ENCODE measurements at places on chromosomes 1 and 21. TPM values are rescaled to one million over a fixed set of nuclear protein-coding genes. Genes with fewer than 3 reads are reported as not detected.

GRCh38 chr1:3668585-3669300 is 16.4 kb downstream of the TP73 start:
- H3K4me1 ChIP-seq = peaks cover 59% of the 10 kb centered on the region
- H3K4me3 ChIP-seq = peak overlapping the region; percentile 30
- H3K36me3 ChIP-seq = no peaks in the 10 kb centered on the region
- DNase-seq = peak; percentile 73

GRCh38 chr1:72704841-72705477 is 422.6 kb upstream of the NEGR1 start:
- H3K27me3 ChIP-seq = no peaks in the 10 kb centered on the region
- no peak for DNase-seq
- H3K27ac ChIP-seq = no peak overlapping the region
- no peaks in the 10 kb centered on the region for H3K4me1 ChIP-seq

DNA sequence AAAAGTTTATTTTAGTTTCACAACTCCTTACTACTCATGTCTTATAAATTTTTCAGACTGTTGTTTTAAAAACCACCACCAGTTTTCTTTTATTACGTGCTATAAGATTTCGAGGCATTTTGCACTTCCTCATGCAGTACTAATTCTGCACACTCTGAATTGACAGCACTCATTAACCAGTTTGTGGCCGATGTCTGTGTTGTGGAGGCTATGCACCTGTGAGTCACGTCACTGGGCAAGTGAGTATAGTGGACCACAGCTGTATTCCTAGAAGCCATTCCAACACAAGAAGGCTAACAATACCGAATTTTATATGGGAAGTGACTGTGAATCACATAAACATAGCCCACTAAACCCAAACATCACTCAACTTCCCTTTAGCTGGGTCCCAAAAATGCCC is 21.0 kb upstream of the SPATA6 start:
- H3K4me3 ChIP-seq = no peak overlapping the region
- H3K36me3 ChIP-seq = no peaks in the 10 kb centered on the region
- no peaks in the 10 kb centered on the region for H3K4me1 ChIP-seq
- H3K27me3 ChIP-seq = no peaks in the 10 kb centered on the region
- no peak for DNase-seq

DNA sequence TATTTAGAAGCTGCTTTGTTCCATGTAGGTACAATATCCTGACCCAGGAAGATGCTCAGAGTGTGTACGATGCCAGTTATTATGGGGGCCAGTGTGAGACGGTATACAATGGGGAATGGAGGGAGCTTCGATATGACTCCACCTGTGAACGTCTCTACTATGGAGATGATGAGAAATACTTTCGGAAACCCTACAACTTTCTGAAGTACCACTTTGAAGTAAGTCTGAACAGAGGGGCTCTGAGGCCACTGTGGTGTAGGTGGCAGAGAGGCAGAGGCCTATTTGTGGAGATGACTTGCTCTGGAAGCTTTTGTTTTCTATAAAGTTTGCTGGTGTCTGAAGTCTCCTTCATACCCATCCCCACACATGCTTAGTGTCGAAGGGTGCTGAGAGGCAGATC is 26.8 kb downstream of the C8A start:
- DNase-seq = no peak
- no peaks in the 10 kb centered on the region for H3K36me3 ChIP-seq
- no peak overlapping the region for H3K27ac ChIP-seq
- no peak overlapping the region for H3K4me3 ChIP-seq
- H3K4me1 ChIP-seq = no peaks in the 10 kb centered on the region

- no peak overlapping the region for H3K4me3 ChIP-seq
- DNase-seq = no peak
- no peak overlapping the region for H3K27ac ChIP-seq
- H3K27me3 ChIP-seq = no peaks in the 10 kb centered on the region
- no peaks in the 10 kb centered on the region for H3K36me3 ChIP-seq
- H3K4me1 ChIP-seq = no peaks in the 10 kb centered on the region
Observed at GRCh38 chr1:82950606-82951200, 1048.2 kb downstream of the TTLL7 start.

- no peak for DNase-seq
- H3K27ac ChIP-seq = no peak overlapping the region
- no peaks in the 10 kb centered on the region for H3K27me3 ChIP-seq
- no peaks in the 10 kb centered on the region for H3K36me3 ChIP-seq
Observed at GRCh38 chr1:1051127-1051810, 22.8 kb downstream of the RNF223 start.

DNA sequence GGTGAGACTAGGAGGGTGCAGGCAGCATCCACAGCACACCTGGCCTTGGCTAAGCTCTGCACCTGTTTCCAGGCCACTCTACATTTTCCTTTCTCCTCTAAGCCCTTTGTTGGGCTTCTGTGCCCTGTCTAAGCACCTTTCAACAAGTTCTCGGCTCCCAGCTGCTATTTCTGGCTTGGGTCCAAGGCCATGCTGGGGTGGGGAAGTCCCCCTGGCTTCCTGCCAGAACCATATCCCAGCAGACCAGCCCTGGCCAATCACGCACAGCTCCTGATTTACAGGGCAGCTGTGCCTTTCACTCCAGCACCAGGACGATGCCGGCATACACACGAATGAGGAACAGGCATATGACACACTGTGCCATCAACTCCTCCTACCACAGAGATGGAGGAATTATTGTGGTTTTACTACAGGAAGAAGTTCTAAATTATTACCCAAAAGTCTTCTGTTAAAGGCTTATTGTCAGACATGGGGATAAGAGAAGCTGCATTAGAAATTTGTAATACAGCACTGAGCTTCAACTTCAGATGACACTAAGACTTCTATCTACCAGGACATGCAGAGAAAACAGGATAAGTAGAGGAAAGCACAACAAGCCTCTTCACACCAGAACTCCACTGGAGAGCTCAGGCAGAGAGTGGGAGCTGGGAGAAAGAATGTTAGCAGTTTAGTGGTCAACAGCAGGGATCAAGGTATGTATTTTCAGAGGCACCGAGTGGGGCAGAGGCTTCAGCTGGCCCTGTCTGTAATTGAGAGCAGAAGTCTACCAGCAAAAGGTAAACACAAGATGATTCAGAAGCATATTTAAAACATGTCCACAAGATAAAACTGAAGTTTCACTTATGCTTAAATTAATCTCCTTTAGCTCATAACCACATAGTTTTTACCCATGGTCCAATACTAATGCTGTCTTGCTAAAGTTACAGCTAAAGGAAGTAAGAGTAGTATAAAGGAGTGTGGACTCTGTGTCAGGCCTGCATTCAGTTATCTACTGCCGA is 37.4 kb downstream of the TRIT1 start:
- H3K27ac ChIP-seq = peak overlapping the region; percentile 75
- no peaks in the 10 kb centered on the region for H3K27me3 ChIP-seq
- no peak overlapping the region for H3K4me3 ChIP-seq
- peaks cover 59% of the 10 kb centered on the region for H3K4me1 ChIP-seq
- H3K36me3 ChIP-seq = peaks cover 31% of the 10 kb centered on the region

- no peaks in the 10 kb centered on the region for H3K4me1 ChIP-seq
- no peak overlapping the region for H3K27ac ChIP-seq
- H3K27me3 ChIP-seq = no peaks in the 10 kb centered on the region
- no peak for DNase-seq
Observed at GRCh38 chr21:46151989-46152926, 3.1 kb downstream of the FTCD start.

DNA sequence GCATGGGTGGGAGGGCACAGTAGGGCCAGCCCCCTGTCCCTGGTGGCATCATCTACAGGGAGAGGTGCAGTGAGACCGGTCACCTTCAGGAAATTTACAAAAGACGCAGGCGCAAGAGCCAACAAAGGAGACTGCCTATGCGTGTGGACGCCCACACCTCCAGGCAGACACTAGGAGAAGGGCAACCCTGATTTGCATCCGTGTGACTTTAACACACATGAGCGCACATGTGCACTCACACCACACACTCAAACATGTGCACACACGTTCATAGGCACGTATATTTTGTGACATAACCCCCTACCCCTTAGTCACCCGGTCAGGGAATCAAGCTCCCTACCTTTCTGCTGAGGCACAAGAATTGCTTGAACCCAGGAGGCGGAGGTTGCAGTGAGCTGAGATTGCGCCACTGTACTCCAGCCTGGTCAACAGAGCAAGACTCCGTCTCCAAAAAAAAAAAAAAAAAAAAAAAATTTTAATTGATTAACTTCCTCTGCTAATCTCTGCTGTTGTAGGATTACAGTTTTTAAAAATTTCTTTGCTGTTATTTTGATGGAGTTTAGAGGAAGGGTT is 84.7 kb upstream of the SLC25A33 start:
- DNase-seq = no peak
- no peaks in the 10 kb centered on the region for H3K27me3 ChIP-seq
- no peak overlapping the region for H3K27ac ChIP-seq
- H3K4me1 ChIP-seq = no peaks in the 10 kb centered on the region

- DNase-seq = no peak
- H3K4me1 ChIP-seq = no peaks in the 10 kb centered on the region
- H3K36me3 ChIP-seq = no peaks in the 10 kb centered on the region
- no peaks in the 10 kb centered on the region for H3K27me3 ChIP-seq
Observed at GRCh38 chr1:105516068-105516467, 1540.4 kb upstream of the PRMT6 start.

GRCh38 chr1:45623972-45624371 is at the start of gene CCDC17:
Gene CCDC17, minus strand, starts transcription at chr1:45624054. Its CDS starts 145 bp downstream, at chr1:45623909.
- peak within 1 kb of the TSS; percentile 14 for H3K27ac ChIP-seq
- no peaks in the 10 kb centered on the region for H3K4me1 ChIP-seq

DNA sequence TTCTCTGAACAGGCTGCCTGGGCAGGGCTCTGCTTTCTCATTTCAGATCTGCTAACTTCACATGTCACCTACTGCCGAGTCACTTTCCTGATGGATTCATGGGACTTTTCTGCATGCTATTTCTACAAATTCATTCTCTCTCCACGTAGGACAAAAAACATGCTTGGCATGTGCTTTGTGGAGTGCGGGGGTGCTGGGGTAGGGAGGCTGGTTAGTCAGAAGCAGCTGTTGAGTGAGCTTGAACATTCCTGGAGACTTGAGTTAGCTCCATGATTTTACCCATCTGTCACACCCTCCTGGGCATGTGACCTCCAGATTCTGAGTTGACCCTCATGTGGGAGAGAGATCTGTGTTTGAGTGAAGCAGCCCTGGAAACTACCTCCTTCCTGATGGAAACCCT is 71.4 kb downstream of the UCK2 start:
- no peak overlapping the region for H3K4me3 ChIP-seq
- no peak for DNase-seq
- H3K36me3 ChIP-seq = peaks cover 93% of the 10 kb centered on the region
- no peak overlapping the region for H3K27ac ChIP-seq
- H3K4me1 ChIP-seq = no peaks in the 10 kb centered on the region

DNA sequence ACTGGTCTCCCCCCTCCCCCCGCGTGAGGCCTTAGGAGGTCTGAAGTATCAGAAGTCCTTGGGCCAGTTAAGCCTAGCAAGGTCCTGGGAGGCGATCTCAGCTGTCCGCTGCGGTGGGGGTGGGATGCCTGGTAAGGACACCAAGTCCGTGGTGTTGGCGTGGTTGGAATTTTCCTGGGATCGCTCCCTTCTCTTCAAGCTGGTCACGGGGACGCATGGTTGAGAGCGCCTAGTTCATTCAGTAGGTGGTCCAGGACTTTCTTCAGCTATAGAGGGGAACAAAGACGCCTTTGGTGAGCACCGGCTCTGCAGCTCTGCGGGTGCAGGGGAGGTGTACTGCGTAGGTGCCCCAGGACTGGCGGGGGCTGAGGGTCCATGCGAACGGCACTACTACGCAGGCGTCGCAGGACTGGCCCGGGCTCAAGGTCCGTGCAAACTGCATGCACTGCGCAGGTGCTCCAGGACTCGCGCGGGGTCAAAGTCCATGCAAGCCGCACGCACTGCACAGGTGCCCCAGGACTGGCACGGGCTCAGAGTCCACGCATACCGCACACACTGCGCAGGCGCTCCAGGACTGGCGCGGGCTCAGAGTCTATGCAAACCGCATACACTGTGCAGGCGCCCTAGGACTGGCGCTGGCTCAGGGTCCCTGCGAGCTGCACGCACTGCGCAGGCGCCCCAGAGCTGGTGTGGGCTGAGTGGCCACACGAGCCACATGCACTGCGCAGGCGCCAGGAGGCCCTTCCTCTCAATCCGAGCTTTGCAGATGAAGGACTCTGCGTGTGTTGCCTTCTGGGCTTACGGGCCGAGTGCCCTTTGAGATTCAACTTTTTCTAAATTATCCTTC is 36.6 kb upstream of the HMGN1 start:
- H3K27ac ChIP-seq = peak overlapping the region; percentile 64
- peak overlapping the region; percentile 22 for H3K4me3 ChIP-seq
- H3K4me1 ChIP-seq = peaks cover 36% of the 10 kb centered on the region
- no peaks in the 10 kb centered on the region for H3K27me3 ChIP-seq
- DNase-seq = peak; percentile 61

DNA sequence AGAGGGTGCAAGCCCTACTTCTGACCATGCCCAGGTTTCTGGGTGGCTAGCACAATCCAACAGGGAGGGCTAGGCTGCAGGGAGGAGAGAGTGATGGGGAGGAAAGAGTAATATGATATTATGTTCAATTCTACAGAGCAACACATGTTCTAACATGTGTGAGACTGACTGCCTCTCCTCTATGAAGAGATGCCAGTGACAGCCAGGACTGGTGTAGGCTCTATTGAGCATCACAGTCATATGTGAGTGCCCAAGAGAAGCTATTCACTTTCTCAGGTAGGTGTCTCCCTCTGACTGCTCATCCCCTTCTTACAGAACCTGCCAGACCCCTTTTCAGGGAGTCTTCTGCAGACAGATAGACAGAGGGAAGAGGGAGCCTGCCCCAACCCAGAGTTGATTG is 446.1 kb downstream of the SIPA1L2 start:
- H3K4me3 ChIP-seq = no peak overlapping the region
- no peaks in the 10 kb centered on the region for H3K36me3 ChIP-seq
- no peak for DNase-seq
- H3K27ac ChIP-seq = no peak overlapping the region

DNA sequence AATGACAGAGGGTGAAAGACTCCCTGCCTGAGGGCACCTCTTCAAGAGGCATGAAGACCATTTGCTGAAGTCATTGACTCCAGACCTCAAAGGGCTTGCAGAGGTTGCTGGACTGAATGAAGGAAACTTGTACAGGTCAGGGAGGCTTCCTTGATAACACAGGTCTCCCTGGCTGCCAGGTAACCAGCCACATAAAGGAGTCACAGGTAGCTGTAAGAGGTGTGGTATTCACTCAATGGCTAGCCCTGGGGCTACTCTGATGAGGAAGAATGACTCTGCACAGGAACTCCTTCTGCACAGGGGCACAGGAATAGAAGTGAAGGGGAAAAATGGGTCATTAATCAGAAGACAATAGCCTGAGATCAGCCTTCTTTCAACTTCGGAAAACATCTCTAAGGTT is 187.5 kb downstream of the LMX1A start:
- no peak for DNase-seq
- H3K27ac ChIP-seq = no peak overlapping the region
- no peaks in the 10 kb centered on the region for H3K36me3 ChIP-seq
- no peaks in the 10 kb centered on the region for H3K27me3 ChIP-seq
- no peak overlapping the region for H3K4me3 ChIP-seq
- H3K4me1 ChIP-seq = no peaks in the 10 kb centered on the region

- H3K4me1 ChIP-seq = no peaks in the 10 kb centered on the region
- DNase-seq = no peak
- H3K27me3 ChIP-seq = no peaks in the 10 kb centered on the region
- no peak overlapping the region for H3K4me3 ChIP-seq
Observed at GRCh38 chr1:95957748-95958147, 723.7 kb downstream of the RWDD3 start.

CYP4X1 gene
- not detected for polyA plus RNA-seq

AGBL4 gene
- polyA plus RNA-seq = not detected

MSH4 gene
- not detected for polyA plus RNA-seq

KISS1 gene
- polyA plus RNA-seq = not detected

CLDN14 gene
- not detected for polyA plus RNA-seq

All from CD14-positive monocyte (primary cell).